ENCODE measurements at places on chromosomes 11 and 22.

DNA sequence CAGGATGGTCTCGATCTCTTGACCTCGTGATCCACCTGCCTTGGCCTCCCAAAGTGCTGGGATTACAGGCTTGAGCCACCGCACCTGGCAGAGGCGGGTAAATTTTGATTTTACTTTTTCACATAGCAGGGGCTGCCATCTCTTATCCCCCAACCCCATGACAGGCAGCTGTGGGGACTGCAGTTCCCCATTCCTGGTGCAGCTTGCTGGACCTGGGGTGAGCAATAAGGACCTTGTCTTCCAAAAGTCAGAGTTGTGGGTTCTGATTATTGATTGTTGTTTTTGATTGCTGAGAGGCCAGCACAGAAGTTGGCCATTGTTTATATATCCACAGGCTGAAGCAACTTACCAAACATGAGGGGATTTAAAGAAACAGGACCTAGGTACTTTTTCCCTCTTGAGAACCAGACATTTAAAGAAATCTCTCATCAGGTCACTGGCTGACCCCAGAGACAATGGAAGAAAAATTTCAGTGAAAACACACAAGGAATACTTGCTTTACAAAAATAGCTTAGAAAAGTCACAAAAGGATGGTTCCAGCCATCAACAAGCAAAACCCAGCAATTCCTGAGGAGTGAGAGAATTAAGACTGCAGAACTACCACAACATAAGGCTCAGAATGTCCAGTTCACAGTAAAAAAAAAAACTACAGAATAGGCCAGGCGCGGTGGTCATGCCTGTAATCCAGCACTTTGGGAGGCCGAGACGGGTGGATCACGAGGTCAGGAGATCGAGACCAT, 22.0 kb upstream of the MAPK1 start:
- no peak for DNase-seq

DNA sequence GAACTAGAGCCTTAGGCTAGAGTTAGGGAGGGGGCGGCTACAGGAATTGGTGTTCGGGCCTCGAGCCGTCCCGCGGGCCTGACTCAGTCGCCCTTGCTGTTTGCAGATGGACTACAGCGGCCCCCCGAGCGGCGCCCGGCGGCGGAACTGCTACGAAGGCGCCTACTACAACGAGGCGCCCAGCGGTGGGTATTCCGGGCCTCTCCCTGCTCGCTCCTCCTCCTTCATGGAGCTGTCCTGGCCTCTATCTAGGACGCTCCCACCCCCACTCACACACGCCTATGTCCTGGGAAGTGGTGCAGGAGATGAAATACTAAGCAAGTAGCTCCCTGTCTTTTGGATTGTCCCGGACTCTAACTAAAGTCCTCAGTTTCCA, 1.4 kb downstream of the MYOD1 start:
- no peak for DNase-seq

DNA sequence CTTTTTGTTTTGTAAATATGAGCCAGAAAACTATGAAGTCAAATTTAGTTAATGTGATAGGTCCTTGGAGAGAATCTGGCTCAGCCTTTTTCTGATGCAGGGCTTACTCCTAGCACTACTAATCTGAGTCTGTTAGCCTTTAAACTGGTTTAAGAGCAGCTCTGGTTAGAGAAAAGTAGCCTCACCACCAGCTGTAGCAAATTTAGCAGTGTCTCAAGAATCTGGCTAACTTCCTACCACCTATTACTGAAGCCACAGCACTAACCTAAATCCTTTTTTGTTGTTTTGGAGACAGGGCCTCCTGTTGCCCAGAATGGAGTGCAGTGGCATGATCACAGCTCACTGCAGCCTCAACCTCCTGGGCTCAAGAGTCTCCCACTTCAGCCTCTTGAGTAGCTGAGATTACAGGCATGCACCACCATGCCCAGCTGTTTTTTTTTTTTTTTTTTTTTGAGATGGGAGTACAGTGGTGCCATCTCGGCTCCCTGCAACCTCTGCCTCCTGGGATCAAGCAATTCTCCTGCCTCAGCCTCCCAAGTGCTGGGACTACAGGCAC, 13.9 kb downstream of the RBM4B start:
- no peak for DNase-seq

DNA sequence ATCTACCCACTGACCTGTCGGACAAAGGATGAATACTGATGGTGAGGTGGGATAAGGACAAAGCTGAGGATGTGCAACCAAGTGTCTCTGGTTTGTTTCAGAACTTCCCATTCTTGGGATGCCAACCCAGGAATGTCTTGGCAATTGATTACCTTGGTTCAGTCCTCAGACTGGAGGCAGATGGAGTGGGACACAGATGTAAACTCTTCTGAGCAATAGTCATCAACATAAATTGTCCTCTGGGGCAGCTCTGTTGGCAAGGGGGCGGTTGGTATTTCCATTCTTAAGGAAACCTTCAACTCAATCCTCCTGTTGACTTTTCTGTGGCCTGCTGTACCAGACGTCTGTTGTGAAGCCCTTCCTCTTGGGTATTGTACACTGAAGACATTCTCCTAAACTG, 6.8 kb downstream of the ABTB2 start:
- DNase-seq, result no peak

DNA sequence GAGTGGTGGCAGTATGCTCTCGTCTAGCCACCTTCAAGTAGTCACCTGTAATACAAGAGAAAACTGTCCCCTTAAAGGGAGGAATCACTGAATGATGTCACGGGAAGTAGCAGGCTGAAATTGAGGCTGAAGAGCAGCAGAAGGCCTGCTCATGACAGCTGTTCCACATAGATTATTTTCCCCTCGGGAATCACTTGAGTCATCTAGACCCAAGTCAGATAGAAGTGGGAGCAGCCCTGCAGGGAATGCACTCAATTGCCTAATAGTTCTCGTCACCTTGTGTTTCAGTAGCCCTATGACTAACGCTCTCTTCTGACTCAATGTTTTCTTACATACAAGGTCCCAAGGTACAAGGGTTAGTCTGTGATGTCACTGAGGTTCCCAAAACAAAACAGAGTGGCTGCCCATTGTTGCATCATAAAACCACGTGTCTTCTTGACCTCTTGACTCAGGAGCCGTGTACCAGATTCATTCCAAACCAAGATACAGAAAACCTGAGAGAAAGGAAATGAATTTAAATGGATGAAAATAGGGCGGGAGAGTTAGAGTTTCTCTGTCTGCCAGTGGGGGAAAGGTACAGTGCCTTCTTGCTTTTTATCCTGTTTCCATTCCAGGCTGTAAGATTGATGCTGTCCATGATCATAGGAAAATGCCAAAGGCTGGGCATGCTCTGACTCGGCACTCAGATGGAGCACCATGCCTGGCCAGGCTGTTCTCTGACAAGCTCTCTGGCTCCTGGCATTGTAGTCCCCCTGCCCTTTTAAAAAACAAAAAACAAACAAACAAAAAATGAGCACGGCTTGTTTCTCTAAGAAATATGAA, 21.6 kb upstream of the C11orf96 start:
- no peak for DNase-seq
